Caco-2 (cell line): ENCODE measurements at places on chromosomes 12 and 14.

GRCh38 chr14:104999361-104999760 is 13.8 kb downstream of the CLBA1 start:
- DNase-seq, result no peak

DNA sequence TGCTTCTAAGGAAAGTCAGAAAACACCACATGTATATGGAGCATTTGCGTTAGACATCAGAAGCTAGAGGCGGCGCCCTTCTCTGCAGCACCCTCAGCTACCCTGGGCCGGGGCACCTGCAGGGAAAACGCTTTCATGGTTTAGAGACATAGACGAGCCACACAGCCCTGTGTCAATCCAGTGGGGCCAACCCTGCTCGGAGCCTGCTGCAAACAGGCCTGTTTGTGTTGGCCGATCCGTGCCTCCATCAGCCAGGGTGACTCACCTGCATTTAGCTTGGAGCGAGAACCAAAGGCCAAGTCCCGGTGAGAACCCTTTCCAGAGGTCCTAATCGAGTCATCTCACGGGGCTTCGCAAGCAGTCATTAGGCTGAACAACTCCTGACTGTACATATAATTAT is 19.5 kb upstream of the FZD10 start:
- DNase-seq, result no peak

- peak; percentile 39 for DNase-seq
Measured at GRCh38 chr12:45981075-45981837, 9.1 kb downstream of the SCAF11 start.

GRCh38 chr14:80585506-80585835 is 356.1 kb downstream of the CEP128 start:
- DNase-seq, result no peak

DNA sequence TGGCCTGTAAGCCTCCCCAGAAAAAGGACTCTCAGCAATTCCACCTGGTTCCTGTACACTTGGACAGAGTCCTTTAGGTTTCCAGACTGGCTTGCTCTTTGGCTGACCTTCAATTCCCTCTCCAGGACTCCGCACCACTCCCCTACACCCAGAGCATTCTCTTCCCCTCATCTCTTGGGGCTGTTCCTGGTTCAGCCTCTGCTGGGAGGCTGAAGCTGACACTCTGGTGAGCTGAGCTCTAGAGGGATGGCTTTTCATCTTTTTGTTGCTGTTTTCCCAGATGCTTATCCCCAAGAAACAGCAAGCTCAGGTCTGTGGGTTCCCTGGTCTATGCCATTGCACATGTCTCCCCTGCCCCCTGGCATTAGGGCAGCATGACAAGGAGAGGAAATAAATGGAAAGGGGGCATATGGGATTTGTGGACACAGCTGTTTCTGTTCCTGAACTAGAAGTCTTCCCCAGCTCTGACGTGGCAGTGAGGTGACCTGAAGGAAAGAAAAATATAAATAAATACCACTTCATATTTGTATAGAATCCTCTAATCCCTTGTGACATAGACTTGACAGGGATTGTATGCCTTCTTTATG is 1.3 kb downstream of the RNASE7 start:
- no peak for DNase-seq

GRCh38 chr12:105640761-105641160 is 310.3 kb downstream of the C12orf75 start:
- no peak for DNase-seq

GRCh38 chr12:96208346-96208745 is 14.2 kb downstream of the ELK3 start:
- DNase-seq, result no peak
